ENCODE measurements at places on chromosomes 3 and 15. TPM values are rescaled to one million over a fixed set of nuclear protein-coding genes. Genes with fewer than 3 reads are reported as not detected.

GRCh38 chr3:72401005-72401545 is 447.2 kb downstream of the SHQ1 start:
- H3K27me3 ChIP-seq = no peaks in the 10 kb centered on the region
- H3K4me1 ChIP-seq = peaks cover 57% of the 10 kb centered on the region
- peaks cover 17% of the 10 kb centered on the region for H3K36me3 ChIP-seq
- no peak overlapping the region for H3K27ac ChIP-seq
- H3K4me3 ChIP-seq = no peak overlapping the region

DNA sequence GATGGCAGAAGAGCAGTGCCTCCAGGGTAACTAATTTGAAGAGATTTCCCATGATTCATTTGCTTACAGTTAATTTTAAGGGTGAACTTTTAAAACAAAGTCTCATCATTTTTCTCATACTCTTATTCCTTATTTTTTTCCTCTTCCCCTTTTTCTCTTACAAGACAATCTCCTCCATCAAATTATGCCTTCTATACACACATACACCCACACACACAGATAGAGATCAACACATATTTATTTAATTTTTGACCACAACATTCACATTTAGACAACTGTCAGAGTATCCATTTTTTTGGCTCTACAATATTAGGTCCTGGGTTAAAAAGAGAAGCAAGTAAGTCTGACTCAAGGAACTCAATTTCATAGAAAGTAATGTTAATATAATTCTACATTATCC is 37.6 kb downstream of the AAGAB start:
- H3K27ac ChIP-seq = no peak overlapping the region
- no peaks in the 10 kb centered on the region for H3K4me1 ChIP-seq
- no peak for DNase-seq
- H3K36me3 ChIP-seq = peaks cover 38% of the 10 kb centered on the region
- H3K4me3 ChIP-seq = no peak overlapping the region
- no peaks in the 10 kb centered on the region for H3K27me3 ChIP-seq

Gene C3orf85
- total RNA-seq = not detected

Gene NMNAT3
- total RNA-seq = 4.5 TPM

Gene ESYT3
- 0.16 TPM for total RNA-seq

- no peaks in the 10 kb centered on the region for H3K27me3 ChIP-seq
- no peak overlapping the region for H3K27ac ChIP-seq
- DNase-seq = no peak
- H3K4me3 ChIP-seq = no peak overlapping the region
- H3K4me1 ChIP-seq = no peaks in the 10 kb centered on the region
- no peaks in the 10 kb centered on the region for H3K36me3 ChIP-seq
Observed at GRCh38 chr3:27307566-27307965, 61.6 kb downstream of the NEK10 start.

Gene LDHAL6B
- not detected for total RNA-seq

DNA sequence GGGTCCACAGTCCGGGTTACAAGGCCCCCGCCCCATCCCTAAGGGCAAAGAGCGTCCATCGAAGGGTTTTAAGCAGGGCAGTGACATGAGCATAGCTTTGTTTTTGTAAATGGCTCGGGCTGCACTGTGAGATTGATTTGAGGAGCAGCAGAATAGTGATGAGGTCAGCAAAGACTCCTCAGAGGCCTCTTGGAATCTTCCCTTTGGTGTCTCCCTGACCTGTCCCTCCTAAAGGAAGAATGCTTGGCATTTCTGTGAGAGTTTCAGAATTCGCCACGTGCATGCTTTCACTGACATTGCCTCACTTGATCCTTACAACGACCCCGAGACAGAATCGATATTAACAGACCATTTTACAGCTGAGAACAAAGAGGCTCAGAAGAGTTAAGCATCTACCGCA is 20.3 kb downstream of the LAMP3 start:
- DNase-seq = no peak
- H3K27me3 ChIP-seq = no peaks in the 10 kb centered on the region
- H3K4me1 ChIP-seq = no peaks in the 10 kb centered on the region
- no peak overlapping the region for H3K4me3 ChIP-seq

Gene FHIT
- total RNA-seq = 7.6 TPM

Gene FBXO40
- total RNA-seq = not detected

Gene LHFPL4
- not detected for total RNA-seq

Gene HDC
- not detected for total RNA-seq

Gene WDR5B
- total RNA-seq = 3.4 TPM

DNA sequence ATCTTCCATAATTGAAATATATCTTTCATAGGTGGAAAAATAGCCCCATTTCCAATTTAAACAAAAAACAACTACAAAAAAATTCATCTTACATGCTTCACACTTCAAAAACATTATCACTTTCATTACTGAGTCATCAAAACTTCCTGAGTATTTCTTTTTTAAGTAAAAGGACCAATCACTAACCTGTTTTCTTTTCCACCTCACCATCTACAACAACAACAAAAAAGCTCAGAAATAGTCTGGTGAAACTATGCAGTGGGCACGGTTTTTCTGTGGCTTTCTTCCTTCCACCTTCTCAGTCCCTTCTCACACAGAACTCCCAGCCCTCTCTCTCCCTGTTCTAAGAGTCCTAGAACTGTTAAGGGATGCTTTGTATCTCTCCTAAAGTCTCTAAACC is 20.3 kb upstream of the TNIK start:
- H3K27ac ChIP-seq = peak overlapping the region; percentile 82
- DNase-seq = peak; percentile 22
- no peaks in the 10 kb centered on the region for H3K27me3 ChIP-seq
- H3K4me3 ChIP-seq = peak overlapping the region; percentile 19
- peaks cover 15% of the 10 kb centered on the region for H3K4me1 ChIP-seq

GRCh38 chr15:38651328-38652038 is 86.9 kb upstream of the RASGRP1 start:
- H3K4me1 ChIP-seq = peaks cover 83% of the 10 kb centered on the region
- H3K36me3 ChIP-seq = peaks cover 11% of the 10 kb centered on the region
- peak overlapping the region; percentile 96 for H3K27ac ChIP-seq
- peak; percentile 75 for DNase-seq

DNA sequence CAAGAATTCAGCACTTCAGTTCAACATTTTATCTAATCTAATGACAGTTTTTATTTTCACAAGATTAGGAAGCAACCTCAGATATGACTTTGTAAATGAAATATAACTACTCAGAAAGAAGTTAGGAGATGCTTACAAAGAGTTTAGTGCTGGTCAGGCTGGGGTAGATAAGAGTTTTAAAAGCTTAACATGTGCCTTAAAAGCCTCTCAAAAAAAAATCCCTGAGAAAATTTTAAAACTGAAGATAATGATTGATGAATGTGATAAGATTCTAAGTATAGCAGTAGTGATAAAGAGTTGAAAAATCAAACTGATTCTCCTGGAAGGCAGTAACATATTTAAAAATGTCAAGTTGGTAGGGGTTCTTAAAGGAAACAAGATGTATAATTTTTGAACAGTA is 478.2 kb downstream of the NLGN1 start:
- no peaks in the 10 kb centered on the region for H3K36me3 ChIP-seq
- H3K27ac ChIP-seq = no peak overlapping the region
- H3K27me3 ChIP-seq = no peaks in the 10 kb centered on the region

DNA sequence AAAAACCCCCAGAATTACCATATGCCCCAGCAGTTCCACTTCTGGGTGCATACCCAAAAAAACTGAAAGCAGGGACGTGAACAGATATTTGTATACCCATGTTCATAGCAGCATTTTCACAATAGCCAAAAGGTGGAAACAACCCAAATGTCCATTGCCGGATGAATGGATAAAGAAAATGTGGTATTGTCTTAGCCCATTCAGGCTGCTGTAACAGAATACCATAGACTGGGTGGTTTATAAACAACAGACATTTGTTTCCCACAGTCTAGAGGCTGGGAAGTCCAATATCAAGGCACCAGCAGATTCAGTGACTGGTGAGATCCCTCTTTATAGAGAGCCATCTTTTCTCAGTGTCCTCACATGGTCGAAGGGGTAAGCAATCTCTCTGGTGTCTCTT is 182.1 kb upstream of the ANKRD28 start:
- H3K27ac ChIP-seq = no peak overlapping the region
- no peak for DNase-seq
- no peaks in the 10 kb centered on the region for H3K4me1 ChIP-seq
- peaks cover 3% of the 10 kb centered on the region for H3K27me3 ChIP-seq
- H3K36me3 ChIP-seq = no peaks in the 10 kb centered on the region

- no peaks in the 10 kb centered on the region for H3K4me1 ChIP-seq
- H3K4me3 ChIP-seq = no peak overlapping the region
- no peaks in the 10 kb centered on the region for H3K27me3 ChIP-seq
- no peaks in the 10 kb centered on the region for H3K36me3 ChIP-seq
Observed at GRCh38 chr3:86379280-86379679, 611.7 kb downstream of the VGLL3 start.

Gene CLRN1
- not detected for total RNA-seq

DNA sequence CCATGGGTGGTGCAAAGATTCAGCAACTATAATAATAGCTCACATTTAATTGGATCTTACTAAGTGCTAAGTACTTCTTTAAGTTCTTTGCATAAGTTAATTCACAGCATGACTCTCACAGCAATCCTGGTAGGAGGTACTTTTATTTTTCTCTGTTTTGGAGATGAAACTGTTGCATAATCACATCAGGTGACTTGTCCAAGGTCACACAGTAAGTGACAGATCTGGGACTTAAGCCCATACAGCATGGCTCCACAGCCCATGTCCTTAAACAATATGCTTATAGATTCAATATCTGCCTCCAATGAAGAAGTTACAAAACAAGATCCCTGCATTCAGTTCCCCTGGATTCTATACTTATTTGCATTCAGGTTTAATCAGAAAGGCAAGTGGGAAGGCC is 171.8 kb downstream of the CNTN3 start:
- H3K27me3 ChIP-seq = no peaks in the 10 kb centered on the region
- H3K4me3 ChIP-seq = no peak overlapping the region
- no peak overlapping the region for H3K27ac ChIP-seq
- no peaks in the 10 kb centered on the region for H3K36me3 ChIP-seq
- H3K4me1 ChIP-seq = no peaks in the 10 kb centered on the region
- no peak for DNase-seq

Gene BMF
- total RNA-seq = 4.2 TPM

Gene RPUSD2
- 17.2 TPM for total RNA-seq

DNA sequence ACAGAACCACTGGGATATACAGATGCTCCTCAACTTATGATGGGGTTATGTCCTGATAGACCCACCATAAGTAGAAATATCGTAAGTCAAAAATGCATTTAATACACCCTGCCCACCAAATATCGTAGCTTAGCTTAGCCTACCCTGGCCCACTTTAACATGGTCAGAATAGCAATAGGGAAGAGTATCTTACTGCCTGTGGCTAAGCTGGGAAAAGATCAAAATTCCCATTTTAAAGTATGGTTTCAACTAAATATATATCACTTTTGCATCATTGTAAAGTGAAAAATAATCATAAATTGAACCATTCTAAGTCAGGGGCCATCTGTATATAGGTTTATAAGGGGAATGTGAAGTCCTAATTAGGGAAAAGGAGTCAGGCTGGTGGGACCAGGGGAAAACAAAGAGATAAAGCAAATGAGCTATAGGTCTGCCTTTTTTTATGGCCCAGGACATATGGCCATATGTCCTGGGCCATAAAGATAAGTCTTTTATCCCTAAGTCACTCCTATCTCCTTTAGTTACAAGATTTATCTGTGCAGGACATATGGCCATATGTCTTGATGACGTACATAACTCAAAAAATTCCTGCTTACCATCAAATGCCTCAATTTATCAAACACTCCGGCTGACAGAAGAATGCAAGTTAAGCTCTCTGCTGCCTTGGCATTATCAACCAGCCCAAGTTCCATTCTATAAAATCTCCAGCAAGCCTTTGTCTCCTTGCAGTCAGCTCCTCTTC is 11.2 kb downstream of the RTP3 start:
- no peaks in the 10 kb centered on the region for H3K27me3 ChIP-seq
- no peaks in the 10 kb centered on the region for H3K36me3 ChIP-seq
- H3K4me3 ChIP-seq = no peak overlapping the region
- no peak overlapping the region for H3K27ac ChIP-seq

Gene UBAP1L
- total RNA-seq = 2.9 TPM
